ENCODE measurements at places on chromosomes 4 and X. TPM values are rescaled to one million over a fixed set of nuclear protein-coding genes. Genes with fewer than 3 reads are reported as not detected.

The ADH6 gene
- total RNA-seq, result not detected

The NR3C2 gene
- 7.1 TPM for total RNA-seq

The IGSF1 gene
- not detected for total RNA-seq

The L1CAM gene
- total RNA-seq, result 1.8 TPM

The FHIP1A gene
- total RNA-seq, result 0.66 TPM

The HERC5 gene
- 38.9 TPM for total RNA-seq

The SUPT20HL2 gene
- total RNA-seq, result not detected

The SMIM10L2A gene
- total RNA-seq, result 0.54 TPM

The ESX1 gene
- total RNA-seq, result not detected

The PCSK1N gene
- 2.7 TPM for total RNA-seq

The NRK gene
- not detected for total RNA-seq

The MXRA5 gene
- not detected for total RNA-seq

The GASK1B gene
- not detected for total RNA-seq

The PAGE2 gene
- 0.73 TPM for total RNA-seq

The LRPAP1 gene
- total RNA-seq, result 44.9 TPM

The NDUFB11 gene
- total RNA-seq, result 91.9 TPM

The TMEM164 gene
- 20.5 TPM for total RNA-seq

The TEX13B gene
- total RNA-seq, result not detected

The RHOH gene
- total RNA-seq, result 81.2 TPM

The CFAP99 gene
- total RNA-seq, result not detected

The HELT gene
- total RNA-seq, result not detected

The SMR3B gene
- total RNA-seq, result not detected

The DIPK2B gene
- total RNA-seq, result 0.29 TPM

The NPY2R gene
- not detected for total RNA-seq

The ACOT9 gene
- 33.6 TPM for total RNA-seq

The CORIN gene
- total RNA-seq, result 0.05 TPM

The FRMD7 gene
- total RNA-seq, result not detected

The CENPVL1 gene
- not detected for total RNA-seq

Measured in activated naive CD4-positive, alpha-beta T cell treated with anti-CD3 and anti-CD28 coated beads, Interleukin-2, amount 50 U/mL, for 72 hours (primary cell).